CD4-positive, alpha-beta T cell treated with Interleukin-2 at 100 ng/mL for 4 hours (primary cell): ENCODE measurements at places on chromosomes 5 and 9.

GRCh38 chr9:89854715-89855475 is 250.1 kb downstream of the GADD45G start:
- DNase-seq = no peak

DNA sequence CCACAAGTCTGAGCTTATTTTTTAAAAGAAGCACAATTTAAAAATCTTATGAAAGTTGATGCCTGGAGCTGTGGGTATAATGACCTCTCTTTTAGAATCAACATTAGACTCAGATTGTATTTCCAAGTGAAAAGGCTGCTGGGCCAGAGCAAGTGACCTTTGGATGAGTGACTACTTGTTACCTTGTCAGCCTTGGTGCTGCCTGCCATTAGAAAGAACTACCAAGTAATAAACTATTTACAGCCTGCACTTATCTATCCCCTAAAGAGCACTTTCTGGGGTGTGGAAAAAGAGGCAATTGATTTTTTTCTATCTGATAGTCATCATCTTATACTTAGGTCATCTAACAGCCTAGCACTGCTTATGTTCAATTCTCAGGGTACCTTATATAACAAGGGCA is 134.9 kb upstream of the FBXL17 start:
- no peak for DNase-seq

DNA sequence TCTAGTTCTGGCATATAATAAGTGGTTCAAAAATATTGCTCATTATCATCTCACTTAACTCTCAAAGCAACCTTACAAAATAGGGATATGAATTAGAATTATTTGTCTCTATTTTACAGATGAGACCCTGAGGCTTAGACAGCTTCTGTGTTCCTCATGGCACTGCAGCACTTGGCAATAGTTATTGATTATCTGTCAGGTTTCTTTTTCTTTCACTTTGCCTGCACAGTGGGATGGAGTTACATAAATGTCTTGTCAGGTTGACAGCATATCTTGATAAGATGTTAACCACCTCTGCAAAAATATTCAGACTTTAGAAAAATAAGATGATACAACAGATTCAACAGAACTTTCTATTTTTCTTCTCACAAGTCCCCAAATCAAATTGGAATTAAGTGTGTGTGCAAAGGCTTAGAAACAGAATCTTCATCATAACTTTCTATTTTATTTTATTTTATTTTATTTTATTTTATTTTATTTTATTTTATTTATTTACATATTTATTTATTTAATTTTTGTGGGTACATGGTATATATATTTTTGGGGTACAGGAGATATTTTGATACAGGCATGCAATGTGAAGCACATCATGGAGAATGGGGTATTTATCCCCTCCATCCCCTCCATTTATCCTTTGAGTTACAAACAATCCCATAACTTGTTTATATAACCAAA is 17.7 kb downstream of the NSG2 start:
- no peak for DNase-seq

DNA sequence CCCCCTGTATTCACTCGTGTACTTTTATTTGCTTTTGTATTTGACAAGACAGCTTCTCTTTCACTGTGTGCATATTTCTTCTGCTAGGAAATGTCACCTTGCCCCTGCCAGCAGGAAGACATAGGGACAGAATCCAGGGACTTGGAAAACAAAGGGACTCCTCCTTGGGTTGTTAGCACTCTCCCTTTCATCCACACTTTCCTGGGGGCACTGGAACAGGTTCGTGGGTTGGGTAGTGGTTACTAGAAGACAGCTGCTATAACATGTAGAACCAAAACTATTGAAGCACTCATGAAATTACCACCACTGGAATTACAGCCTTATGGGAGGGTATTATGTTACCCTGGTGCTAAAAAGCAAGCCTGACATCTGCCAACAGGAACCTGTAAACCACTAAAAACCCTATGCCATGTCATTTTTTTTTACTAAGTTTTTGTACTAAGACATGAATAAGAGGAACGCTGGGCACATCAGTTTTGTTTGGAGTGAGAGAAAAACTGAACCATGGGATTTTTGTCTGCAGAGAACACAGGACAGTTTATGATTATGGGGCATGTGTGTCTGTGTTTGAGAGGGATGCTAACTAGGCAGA is 4.7 kb upstream of the CCL28 start:
- DNase-seq = no peak

DNA sequence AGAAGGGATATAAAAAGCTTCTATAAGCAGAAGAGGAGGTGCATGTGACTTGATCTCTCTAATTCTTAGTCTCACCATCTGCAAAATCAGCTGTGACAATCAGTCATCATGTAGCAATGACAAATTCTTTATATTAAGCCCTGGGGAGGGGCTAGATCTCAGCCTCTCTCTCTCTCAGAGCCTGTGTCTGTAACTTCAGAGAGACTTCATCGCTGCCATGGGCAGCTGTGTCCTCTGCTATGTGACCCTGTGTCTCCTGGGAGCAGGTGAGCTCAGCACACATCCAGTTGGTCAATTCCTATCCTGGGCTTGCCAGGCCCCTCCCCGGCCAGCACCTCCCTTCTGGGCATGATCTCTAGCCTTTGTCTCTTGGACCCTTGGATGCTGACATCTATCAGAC is 109.6 kb downstream of the ANKRD18B start:
- no peak for DNase-seq

DNA sequence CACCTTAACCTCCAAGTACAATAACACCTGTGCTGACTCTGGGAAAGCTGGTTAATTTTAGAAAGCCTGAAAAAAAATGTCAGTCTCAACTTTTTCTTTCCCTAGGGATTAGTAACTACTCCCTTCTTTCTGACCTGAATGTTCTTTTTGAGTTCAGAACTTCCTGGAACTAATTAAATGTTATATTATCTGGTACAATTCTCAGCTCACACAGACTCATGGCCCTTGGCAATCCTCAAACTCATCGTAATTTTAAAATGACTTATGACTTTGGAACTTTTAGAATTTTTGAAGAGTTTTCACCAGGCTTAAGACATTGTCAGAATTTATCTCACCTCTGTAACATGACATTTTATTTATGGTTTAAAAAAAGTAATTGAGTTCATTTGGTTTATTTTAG is 315.0 kb downstream of the FER start:
- DNase-seq = no peak

GRCh38 chr5:1156754-1157460 is 44.5 kb upstream of the SLC6A19 start:
- DNase-seq = no peak

DNA sequence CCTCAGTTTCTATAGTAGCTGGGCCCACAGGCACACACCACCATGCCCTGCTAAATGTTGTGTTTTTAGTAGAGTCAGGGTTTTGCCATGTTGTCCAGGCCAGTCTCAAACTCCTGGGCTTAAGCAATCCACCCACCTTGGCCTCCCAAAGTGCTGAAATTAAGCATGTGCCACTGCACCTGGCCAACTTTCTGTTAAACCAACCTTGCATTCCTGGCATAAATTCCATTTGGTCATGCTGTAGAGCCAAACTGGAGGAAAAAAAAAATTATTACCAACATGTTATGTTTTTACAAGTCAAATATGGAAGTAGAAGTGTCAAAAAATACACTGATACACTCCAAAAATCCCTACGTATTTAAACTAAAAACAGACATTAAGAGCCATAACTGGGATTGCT is 54.1 kb downstream of the ERMP1 start:
- no peak for DNase-seq

- DNase-seq = peak; percentile 38
Measured at GRCh38 chr5:96822686-96823459, 15.1 kb upstream of the ERAP1 start.

- DNase-seq = no peak
Measured at GRCh38 chr9:136705564-136705963, 6.8 kb upstream of the DIPK1B start.

GRCh38 chr9:83466877-83467276 is 71.3 kb downstream of the FRMD3 start:
- DNase-seq = no peak

DNA sequence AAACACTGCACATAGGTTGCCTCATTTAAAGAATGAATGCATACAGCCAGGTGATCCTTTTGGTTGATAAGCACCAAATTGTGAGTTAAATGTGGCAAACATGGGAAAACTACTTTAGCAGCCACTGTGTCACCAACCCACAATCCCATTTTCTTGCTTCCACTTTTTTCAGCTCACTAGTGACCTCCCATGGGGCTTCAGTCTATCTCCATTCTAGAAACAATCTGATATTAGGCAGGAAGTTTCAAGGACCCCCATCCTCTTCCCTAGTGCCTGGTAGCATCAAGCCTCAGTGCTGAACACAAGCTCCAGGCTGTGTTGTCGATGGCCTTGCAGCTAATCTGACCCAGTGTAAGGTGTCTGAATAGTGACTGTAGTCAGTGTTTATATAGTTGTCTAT is 66.2 kb downstream of the PLPPR1 start:
- DNase-seq = no peak

GRCh38 chr9:124906966-124907365 is 33.9 kb downstream of the GOLGA1 start:
- DNase-seq = no peak

GRCh38 chr9:84891924-84892323 is 222.4 kb downstream of the NTRK2 start:
- no peak for DNase-seq

GRCh38 chr5:38681029-38681706 is 124.7 kb upstream of the LIFR start:
- no peak for DNase-seq

- DNase-seq = no peak
Measured at GRCh38 chr5:165393839-165394238, 1888.4 kb downstream of the MAT2B start.

DNA sequence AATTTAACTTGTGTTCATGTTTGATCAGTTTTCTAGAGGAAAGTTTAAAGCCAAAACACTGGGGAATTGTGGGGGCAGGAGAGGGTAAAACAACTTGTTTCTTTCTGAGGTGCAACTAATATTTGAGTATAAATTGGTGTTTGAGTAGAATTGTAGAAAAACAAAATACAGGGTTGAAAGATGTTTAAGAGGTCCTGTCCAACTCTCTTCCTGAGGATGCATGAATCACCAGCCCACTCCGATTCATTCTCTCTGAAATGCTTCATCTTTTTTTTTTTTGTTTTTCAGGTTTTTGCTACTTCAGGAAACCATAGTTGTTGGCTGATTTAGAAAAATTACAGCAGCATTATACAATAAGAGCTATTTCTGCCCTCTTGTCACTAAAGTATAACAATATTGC is 42.4 kb upstream of the TMC1 start:
- DNase-seq = no peak

- no peak for DNase-seq
Measured at GRCh38 chr5:53785924-53786323, 225.5 kb downstream of the NDUFS4 start.

DNA sequence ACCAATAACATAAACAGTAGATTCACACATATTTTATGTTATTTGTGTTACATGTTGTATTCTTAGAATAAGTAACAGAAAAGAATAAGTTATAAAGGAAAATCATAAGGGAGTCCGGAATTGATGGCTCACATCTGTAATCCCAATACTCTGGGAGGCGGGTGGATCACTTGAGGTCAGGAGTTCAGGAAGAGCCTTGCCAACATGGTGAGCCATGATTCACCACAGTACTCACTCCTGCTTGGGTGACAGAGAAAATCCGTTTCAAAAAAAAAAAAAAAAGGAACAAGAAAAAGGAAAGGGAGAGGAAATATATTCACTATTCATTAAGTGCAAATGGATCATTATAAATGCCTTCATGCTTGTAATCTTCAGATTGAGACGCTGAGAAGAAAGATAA is 533.3 kb upstream of the CDH9 start:
- no peak for DNase-seq

DNA sequence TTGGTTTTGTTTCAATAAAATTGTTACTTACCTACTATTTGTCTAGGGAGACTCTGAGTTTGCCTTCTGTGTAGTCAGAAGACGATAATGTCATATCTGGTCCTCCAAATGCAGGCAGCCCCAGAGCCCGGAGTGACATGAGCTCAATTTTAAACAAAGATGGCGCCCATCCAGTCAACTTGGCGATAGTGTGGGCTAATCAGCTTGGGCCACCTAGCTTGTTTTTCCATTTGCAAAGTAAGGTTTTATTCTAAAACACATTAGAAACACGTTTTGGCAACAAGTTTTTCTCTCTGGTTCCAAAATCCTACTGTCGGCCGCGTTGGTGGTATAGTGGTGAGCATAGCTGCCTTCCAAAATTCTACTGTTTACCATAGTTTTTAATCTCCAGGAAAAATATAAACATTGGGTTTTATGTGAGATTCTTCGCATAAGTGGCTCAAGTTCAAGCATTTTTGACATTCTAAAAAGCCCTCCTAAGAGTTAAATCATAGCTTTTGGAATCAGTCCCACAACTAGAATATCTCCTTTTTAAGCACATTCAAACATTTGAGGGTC is 13.2 kb downstream of the TSC1 start:
- DNase-seq = no peak

DNA sequence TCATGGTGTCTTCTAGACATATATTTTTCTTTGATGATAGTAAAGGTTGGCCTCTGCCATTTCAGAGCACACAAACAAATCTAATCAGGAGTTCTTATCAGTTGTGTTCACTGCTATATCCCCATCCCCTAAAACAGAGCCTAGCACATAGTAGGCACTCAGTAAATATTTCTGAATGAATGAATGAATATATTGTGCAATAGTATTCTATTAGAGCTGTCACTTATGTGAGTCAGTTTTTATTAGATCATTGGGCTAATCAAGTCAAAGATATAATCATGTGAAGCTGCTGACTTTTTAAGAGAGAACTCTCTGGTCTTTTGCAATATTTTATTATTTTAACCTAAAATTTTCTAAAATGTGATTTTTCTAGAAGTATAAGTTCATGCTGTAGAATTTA is 84.2 kb downstream of the CHSY3 start:
- no peak for DNase-seq

DNA sequence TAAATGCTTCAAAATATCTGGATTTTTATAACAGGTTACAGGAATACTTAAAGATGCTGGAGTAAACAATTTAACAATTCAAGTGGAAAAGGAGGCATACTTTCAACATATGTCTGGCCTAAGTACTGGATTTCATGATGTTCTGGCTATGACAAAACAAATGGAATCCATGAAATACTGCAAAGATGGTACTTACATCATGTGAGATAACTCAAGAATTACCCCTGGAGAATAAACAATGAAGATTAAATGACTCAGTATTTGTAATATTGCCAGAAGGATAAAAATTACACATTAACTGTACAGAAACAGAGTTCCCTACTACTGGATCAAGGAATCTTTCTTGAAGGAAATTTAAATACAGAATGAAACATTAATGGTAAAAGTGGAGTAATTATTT is 35.6 kb downstream of the SLC30A5 start:
- no peak for DNase-seq

GRCh38 chr9:78397454-78397853 is 100.5 kb downstream of the PSAT1 start:
- DNase-seq = no peak

DNA sequence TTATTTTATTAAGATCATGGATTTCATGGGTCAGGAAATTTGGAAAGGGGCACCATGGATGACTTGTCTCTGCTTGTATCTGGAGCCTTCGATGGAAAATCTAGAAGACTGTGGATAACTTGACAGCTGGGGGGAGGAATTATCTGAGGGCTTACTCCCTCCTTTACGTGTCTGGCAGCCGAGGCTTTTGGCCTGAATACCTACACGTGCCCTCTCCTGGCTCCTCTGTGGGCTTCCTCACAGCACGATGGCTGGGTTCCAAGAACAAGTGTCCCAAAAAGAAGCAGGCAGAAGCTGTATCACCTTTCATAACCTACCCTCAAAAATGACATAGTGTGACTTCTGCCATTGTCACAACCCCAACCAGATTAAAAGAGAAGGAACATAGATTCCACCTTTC is 228.9 kb downstream of the GRIA1 start:
- DNase-seq = no peak

- no peak for DNase-seq
Measured at GRCh38 chr5:66739021-66739420, 142.8 kb downstream of the MAST4 start.

GRCh38 chr5:72468606-72469005 is 38.6 kb downstream of the ZNF366 start:
- no peak for DNase-seq
